Activated CD8-positive, alpha-beta T cell treated with anti-CD3 and anti-CD28 coated beads, Interleukin-2, amount 10 ng/mL, durations not matched to agents 7 days and 5 days (primary cell): ENCODE measurements at places on chromosomes 1 and 21. TPM values are rescaled to one million over a fixed set of nuclear protein-coding genes. Genes with fewer than 3 reads are reported as not detected.

Gene CLCA1
- total RNA-seq, result not detected

Gene DUSP23
- total RNA-seq, result 26.5 TPM

GRCh38 chr1:79129914-79130313 lies 123.4 kb upstream of the ADGRL4 start:
- no peak overlapping the region for H3K27ac ChIP-seq
- no peaks in the 10 kb centered on the region for H3K27me3 ChIP-seq
- no peaks in the 10 kb centered on the region for H3K36me3 ChIP-seq
- DNase-seq, result no peak
- H3K4me3 ChIP-seq, result no peak overlapping the region

GRCh38 chr1:163673759-163674151 lies 352.0 kb downstream of the NUF2 start:
- no peak overlapping the region for H3K27ac ChIP-seq
- no peak for DNase-seq
- H3K27me3 ChIP-seq, result no peaks in the 10 kb centered on the region
- H3K4me1 ChIP-seq, result no peaks in the 10 kb centered on the region
- no peak overlapping the region for H3K4me3 ChIP-seq

Gene DVL1
- 29.1 TPM for total RNA-seq

DNA sequence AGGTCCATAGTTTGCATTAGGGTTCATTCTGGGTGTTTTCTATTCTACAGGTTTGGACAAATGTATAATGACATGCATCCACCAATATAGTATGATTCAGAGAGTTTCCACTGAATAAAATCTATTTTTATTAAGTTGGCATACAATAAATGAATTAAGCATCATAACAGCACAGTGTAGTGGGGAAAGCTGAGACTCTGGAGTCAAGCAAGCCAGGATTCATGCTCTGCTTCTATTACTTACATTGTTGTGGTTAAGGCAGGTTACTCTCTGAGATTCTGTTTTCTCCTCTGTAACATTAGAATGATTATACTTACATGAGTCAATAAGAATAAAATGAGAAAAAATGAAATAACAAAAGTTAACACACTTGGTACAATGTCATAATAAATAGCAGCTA lies 131.3 kb downstream of the SLC30A10 start:
- H3K36me3 ChIP-seq, result no peaks in the 10 kb centered on the region
- no peak overlapping the region for H3K27ac ChIP-seq
- H3K4me1 ChIP-seq, result no peaks in the 10 kb centered on the region
- no peak overlapping the region for H3K4me3 ChIP-seq
- no peaks in the 10 kb centered on the region for H3K27me3 ChIP-seq

Gene MEX3A
- total RNA-seq, result 0.05 TPM

Gene UTS2
- total RNA-seq, result not detected

GRCh38 chr1:74467786-74468377 lies 44.5 kb downstream of the LRRC53 start:
- no peak overlapping the region for H3K4me3 ChIP-seq
- H3K4me1 ChIP-seq, result no peaks in the 10 kb centered on the region
- H3K36me3 ChIP-seq, result no peaks in the 10 kb centered on the region
- DNase-seq, result no peak

- H3K36me3 ChIP-seq, result no peaks in the 10 kb centered on the region
- H3K27me3 ChIP-seq, result no peaks in the 10 kb centered on the region
- no peaks in the 10 kb centered on the region for H3K4me1 ChIP-seq
- no peak overlapping the region for H3K27ac ChIP-seq
Observed at GRCh38 chr1:226949401-226949800, 9.3 kb downstream of the COQ8A start.

DNA sequence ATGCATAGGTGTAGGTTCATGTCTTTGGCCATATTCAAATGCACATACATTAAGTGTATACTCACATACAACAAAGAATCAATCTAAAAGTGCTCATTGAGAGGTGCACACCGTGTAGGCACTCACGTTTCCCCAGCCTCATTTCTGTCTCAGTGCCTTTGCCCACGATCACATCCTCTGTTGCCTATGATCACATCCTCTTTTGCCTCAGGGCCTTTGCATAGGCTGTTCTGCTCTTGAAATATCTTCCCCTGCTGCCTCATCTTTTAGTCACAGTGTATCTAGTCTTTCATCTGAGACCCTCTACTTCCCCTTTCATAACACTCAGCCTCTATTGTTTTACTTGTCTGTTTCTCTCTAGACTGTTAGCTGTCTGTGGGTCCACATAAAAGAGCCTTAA lies 69.3 kb downstream of the FOXD2 start:
- no peak for DNase-seq
- peaks cover 57% of the 10 kb centered on the region for H3K27me3 ChIP-seq
- H3K36me3 ChIP-seq, result no peaks in the 10 kb centered on the region
- H3K4me3 ChIP-seq, result no peak overlapping the region
- H3K27ac ChIP-seq, result no peak overlapping the region

- no peak overlapping the region for H3K4me3 ChIP-seq
- H3K27ac ChIP-seq, result no peak overlapping the region
- H3K36me3 ChIP-seq, result peaks cover 11% of the 10 kb centered on the region
- H3K27me3 ChIP-seq, result no peaks in the 10 kb centered on the region
- DNase-seq, result no peak
Observed at GRCh38 chr1:45016090-45016697, 4.1 kb downstream of the UROD start.

Gene OR2T2
- not detected for total RNA-seq

Gene LAMB3
- total RNA-seq, result 0.84 TPM

DNA sequence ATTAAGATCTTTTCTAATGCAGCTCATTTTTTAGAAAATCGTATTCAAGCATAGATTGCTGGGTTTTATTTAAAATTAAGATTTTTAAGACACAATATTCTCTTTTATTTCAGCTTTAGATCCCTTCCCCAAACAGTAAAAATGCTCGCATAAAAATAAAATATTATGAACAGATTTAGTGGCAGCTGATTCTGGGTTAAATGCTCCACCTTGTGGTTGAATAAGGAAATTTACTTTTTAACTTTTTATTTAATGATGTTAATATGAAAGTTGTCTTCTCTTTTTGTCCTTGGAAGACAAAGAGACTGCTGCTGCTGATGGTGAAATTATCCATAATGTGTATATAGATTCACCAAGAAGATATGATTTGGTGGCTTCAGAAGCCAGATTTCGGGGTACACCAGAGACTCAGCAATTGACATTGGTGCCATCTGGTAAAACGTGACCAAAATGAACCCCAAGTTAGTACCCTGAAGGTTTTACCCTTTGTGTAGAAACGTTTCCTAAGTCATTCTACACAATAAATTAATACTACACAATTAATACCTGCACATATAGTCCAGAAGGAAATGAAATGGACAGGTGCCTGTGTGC lies 128.0 kb downstream of the ADAMTS1 start:
- no peaks in the 10 kb centered on the region for H3K27me3 ChIP-seq
- no peak for DNase-seq
- H3K4me3 ChIP-seq, result no peak overlapping the region
- H3K36me3 ChIP-seq, result no peaks in the 10 kb centered on the region
- H3K27ac ChIP-seq, result no peak overlapping the region

DNA sequence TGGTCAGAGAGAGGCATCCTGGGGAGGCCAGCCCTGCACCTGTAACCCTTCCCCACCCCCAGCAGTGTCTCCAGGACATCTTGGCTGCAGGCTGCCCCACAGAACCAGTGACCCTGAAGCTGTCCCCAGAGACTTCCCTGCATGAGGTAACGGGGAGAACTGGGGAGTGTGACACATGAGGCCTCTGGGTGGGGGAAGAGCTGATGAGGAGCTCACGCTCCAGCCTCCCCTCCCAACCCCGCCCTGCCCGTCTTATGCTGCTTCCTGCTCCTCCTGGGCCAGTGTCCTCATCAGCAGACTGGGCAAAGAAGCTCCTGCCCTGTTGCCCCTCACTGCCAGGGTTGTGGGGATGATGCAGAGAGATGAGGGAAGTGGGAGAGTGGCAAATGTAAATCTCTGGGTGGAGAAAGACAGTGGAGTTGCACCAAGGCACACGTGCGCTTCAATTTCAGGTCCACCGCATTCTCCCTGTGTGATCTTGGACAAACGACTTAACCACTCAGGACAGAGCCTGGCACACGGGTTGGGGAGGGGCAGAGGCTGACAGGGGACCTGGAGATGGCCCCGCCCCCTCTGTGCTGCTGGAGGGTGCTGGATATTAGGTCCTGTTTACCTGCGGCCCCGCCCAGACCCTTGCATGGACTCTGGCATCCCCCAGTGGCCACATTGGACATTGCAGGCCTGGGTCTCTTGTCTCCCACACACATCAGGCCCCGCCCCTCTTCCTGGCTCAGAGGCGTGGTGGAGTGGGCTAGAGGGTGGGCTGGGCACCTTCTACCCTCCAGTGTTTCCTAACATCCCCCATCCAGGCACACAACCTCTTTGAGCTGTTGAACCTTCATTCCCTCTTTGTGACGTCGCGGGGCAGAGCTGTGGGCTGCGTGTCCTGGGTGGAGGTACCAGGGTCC lies 12.3 kb downstream of the CLCNKB start:
- H3K27ac ChIP-seq, result peak overlapping the region; percentile 17
- no peaks in the 10 kb centered on the region for H3K36me3 ChIP-seq
- peaks cover 16% of the 10 kb centered on the region for H3K4me1 ChIP-seq
- H3K4me3 ChIP-seq, result no peak overlapping the region
- peak; percentile 93 for DNase-seq

GRCh38 chr1:51968632-51969031 lies 21.9 kb downstream of the RAB3B start:
- no peak overlapping the region for H3K27ac ChIP-seq
- no peak for DNase-seq
- no peak overlapping the region for H3K4me3 ChIP-seq
- no peaks in the 10 kb centered on the region for H3K4me1 ChIP-seq

- no peaks in the 10 kb centered on the region for H3K4me1 ChIP-seq
- H3K36me3 ChIP-seq, result peaks cover 2% of the 10 kb centered on the region
- H3K27me3 ChIP-seq, result no peaks in the 10 kb centered on the region
- H3K27ac ChIP-seq, result no peak overlapping the region
Observed at GRCh38 chr21:46159841-46160656, 4.7 kb upstream of the FTCD start.

Gene GJA8
- total RNA-seq, result not detected

DNA sequence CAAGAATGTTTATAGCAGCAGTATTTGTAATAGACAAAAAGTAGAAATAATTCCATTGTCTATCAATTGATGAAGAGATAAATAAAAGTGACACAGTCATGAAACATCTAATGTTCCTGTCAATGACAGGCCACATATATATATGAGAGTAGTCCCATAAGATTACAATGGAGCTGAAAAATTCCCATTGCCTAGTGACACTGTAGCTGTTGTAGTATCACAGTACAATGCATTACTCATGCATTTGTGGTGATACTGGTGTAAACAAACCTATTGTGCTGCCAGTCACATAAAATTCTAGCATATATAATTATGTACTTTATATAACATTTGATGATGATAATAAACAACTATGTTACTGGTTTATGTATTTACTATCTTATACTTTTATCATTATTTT lies 141.9 kb upstream of the LYPLAL1 start:
- no peaks in the 10 kb centered on the region for H3K27me3 ChIP-seq
- H3K27ac ChIP-seq, result no peak overlapping the region
- H3K4me1 ChIP-seq, result no peaks in the 10 kb centered on the region
- DNase-seq, result no peak
- no peak overlapping the region for H3K4me3 ChIP-seq

- no peak overlapping the region for H3K4me3 ChIP-seq
- DNase-seq, result no peak
- H3K4me1 ChIP-seq, result peaks cover 12% of the 10 kb centered on the region
- H3K27me3 ChIP-seq, result no peaks in the 10 kb centered on the region
Observed at GRCh38 chr1:11989669-11990068, 9.4 kb downstream of the MFN2 start.

Gene CRYAA
- not detected for total RNA-seq

DNA sequence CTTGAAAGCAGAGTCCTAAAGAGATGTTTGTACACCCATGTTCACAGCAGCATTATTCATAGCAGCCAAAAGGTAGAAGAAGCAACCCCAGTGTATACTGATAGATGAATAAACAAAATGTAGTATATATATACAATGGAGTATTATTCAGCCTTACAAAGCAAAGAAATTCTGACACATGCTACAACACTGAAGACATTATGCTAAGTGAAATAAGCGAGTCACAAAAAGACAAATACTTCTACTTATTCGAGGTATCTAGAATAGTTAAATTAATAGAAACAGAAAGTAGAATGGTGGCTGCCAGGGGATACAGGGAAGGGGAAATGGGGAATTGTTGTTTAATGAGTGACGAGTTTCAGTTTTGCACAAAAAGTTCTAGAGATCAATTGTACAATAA lies 23.5 kb downstream of the COP1 start:
- H3K4me1 ChIP-seq, result peaks cover 11% of the 10 kb centered on the region
- no peak for DNase-seq
- H3K4me3 ChIP-seq, result no peak overlapping the region
- no peaks in the 10 kb centered on the region for H3K27me3 ChIP-seq
- peaks cover 27% of the 10 kb centered on the region for H3K36me3 ChIP-seq
- no peak overlapping the region for H3K27ac ChIP-seq

DNA sequence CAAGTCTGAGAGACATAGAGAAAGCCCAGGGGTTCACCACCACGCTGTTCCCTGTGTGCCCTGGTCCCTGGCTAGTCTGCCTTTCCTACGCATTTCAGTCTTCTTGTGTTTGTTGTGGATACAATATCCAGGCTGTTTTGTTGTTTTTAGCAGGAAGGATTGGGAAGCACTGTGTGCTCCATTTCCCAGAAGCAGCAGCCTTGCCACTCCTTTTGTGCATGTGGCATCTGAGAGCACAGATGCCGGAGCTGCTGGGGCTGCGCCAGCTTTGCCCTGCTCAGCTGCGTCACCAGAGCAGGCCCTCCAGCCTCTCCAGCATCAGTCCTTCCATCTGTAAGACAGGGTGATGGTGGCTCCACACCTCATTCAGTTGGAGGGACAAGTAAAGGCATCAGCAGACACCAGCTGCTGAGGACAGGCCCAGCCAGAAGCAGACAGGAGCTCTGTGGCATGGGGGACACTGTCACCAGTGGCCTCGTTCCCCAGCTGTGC lies 94.4 kb upstream of the COL6A1 start:
- H3K4me1 ChIP-seq, result peaks cover 72% of the 10 kb centered on the region
- no peak overlapping the region for H3K4me3 ChIP-seq
- DNase-seq, result no peak
- H3K36me3 ChIP-seq, result peaks cover 5% of the 10 kb centered on the region
- H3K27ac ChIP-seq, result peak overlapping the region; percentile 57

Gene ATP1A1
- total RNA-seq, result 203 TPM

DNA sequence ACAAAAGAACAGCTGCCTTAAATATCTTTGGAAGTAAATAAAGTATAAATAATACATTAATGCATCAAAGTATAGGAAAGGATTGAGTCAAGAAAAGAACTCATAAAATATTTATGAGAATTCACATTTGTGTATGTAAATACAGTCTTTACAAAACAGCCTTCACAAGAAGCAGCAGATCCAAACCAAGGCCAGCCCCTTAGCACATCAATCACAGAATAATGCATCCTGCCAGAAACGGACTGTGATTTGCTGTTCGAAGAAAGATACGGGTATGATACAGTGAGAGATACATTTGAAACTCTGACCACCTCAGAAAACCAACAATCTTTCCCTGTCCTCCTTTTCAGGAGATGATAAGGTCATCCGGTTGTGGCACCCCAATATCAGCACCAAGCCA lies 70.9 kb downstream of the WDR64 start:
- H3K27me3 ChIP-seq, result no peaks in the 10 kb centered on the region
- no peaks in the 10 kb centered on the region for H3K36me3 ChIP-seq
- H3K4me3 ChIP-seq, result no peak overlapping the region
- no peaks in the 10 kb centered on the region for H3K4me1 ChIP-seq
- no peak for DNase-seq

Gene TNFRSF1B
- total RNA-seq, result 284 TPM
